ENCODE measurements at places on chromosomes 5 and 9.

GRCh38 chr9:26637101-26637500, 255.5 kb downstream of the CAAP1 start:
- DNase-seq: no peak

GRCh38 chr9:2970864-2971263, 127.0 kb upstream of the PUM3 start:
- no peak for DNase-seq

DNA sequence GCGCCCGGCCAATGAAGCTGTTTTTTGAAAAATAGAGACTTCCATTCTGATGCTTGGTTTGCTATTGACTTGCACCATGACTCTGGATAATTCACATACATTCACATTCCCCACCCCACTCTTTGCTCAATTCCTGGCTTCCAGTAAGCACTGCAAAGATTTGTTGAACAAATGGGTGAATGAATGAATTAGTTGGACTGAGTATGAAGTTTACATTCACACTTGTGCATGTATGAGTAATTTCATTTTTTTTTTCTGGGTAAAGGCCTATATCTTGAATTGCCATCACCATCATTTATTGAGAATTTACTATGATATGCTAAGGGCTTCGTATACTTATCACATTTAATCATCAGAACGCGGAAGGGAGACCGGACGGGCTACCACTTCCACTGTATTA, 13.8 kb upstream of the CCDC69 start:
- DNase-seq: no peak

GRCh38 chr5:157502143-157502647, 42.2 kb downstream of the NIPAL4 start:
- DNase-seq: no peak

DNA sequence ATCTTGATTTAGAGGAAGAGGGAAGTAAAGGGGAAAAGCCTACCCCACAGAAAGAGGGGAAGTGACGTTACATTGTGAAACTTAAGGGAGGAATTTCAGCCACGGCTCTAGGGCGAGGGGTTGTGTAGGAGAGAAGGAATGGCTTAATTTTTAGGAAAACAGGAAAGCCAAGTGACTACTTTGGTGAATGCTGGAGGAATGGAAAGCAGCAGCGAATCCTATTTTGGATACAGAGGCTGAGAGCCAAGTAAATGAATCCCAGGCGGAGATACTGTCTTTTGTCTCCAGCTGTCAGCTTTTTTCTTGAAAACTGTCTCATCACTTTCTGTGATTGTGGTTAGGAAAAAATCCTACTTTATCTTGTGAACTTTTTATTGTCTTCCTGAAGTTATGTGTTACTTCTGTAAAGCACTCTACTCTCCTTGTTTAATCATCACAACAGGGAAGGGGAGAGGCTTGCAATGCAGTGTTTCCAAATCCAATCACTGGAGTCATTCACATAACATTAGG, 188.4 kb downstream of the TSSK1B start:
- DNase-seq: no peak
